ENCODE measurements at places on chromosomes 3 and 15.

DNA sequence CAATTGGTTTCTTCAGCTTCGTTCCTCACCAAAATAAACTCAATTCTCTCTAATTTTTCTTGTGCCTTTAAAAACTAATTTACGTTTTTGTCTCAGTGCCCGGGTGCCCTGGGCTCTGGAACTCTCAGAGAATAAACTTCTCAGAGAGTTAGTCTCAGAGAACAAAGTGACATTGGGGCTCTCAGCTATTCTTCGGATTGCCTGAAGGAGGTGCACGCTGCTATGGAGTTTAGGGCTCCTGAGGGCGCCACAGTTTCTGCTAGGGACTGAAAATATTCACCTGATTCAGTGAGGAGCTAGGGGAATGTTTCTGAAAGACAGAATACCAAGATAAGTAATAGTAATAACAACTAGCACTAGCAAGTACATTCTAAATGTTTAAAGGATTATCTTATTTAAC lies 22.7 kb downstream of the ZIC4 start:
- DNase-seq = no peak

DNA sequence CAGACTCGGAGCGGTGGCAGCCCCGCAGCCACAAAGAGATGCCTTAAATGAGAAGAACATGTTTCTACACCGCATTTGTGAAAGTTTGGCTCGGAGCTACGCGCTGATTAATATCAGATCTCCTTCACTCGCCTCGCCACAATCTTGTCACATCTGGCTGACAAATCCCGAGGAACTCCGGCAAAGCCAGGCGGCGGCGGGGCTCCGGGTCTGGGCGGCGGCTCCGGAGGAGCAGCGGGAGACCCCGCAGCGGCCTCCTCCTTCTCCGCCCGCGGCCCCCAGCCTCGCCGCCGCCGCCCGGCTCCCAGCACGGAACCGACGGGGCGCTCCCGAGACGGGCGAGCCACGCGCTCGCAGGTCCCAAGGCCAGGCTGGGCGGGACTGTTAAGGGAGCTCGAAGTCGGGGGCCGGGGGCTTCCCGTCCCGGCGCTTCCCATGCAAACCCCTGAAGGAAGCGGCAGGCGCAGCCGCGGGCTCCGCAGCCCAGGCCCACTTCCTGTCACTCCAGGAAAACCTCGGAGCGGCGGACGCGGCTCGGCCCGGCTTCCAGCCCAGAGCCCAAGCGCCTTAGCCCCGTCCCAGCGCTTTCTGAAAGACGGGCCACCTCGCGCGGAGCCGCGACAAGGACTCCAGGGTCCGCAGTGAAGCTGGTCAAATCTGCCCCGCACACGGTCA lies 1.2 kb downstream of the BNC1 start:
- no peak for DNase-seq

GRCh38 chr3:87706176-87706575 lies 352.6 kb downstream of the CGGBP1 start:
- peak; percentile 64 for DNase-seq

- DNase-seq = no peak
These were observed 29.6 kb downstream of the ONECUT1 start for GRCh38 chr15:52760562-52760961.

DNA sequence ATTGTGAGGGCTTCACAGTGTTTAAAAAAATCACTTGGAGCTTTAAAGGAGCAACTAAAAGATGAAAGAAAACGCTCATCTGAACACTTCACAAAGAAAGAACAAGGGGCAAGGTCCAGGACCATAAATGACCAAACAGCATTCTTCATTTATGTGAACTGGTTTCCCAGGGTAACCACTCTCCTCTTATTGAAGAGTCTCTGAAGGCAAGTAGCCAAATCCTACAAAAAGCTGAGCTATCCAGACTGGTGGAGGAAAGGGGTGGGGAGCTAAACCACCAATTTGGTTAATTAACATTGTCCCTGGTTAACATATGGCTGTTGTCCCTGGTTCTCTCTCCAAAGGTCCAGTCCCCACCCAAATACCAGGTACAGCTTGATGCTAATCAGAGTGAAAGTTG lies 58.1 kb downstream of the OSBPL10 start:
- DNase-seq = no peak

GRCh38 chr3:89908711-89909213 lies 801.3 kb downstream of the EPHA3 start:
- DNase-seq = no peak

DNA sequence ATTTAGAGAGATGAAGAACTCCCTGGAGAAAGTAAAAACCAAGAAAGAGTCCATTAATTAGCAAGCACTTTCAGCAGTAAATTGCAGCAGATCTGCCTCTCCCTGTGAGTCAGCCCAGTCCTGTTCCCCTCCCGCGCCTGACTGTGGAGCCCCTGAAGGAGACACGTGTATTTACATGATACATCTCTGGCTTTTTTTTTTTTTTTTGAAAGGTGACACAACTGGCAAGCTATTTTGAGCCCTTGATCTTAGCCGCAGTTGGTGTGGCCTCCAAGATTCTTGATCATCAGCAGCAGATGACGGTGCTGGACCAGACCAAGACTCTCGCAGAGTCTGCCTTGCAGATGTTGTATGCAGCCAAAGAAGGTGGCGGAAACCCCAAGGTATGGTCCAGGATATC lies 271.8 kb upstream of the TPM1 start:
- DNase-seq = no peak

DNA sequence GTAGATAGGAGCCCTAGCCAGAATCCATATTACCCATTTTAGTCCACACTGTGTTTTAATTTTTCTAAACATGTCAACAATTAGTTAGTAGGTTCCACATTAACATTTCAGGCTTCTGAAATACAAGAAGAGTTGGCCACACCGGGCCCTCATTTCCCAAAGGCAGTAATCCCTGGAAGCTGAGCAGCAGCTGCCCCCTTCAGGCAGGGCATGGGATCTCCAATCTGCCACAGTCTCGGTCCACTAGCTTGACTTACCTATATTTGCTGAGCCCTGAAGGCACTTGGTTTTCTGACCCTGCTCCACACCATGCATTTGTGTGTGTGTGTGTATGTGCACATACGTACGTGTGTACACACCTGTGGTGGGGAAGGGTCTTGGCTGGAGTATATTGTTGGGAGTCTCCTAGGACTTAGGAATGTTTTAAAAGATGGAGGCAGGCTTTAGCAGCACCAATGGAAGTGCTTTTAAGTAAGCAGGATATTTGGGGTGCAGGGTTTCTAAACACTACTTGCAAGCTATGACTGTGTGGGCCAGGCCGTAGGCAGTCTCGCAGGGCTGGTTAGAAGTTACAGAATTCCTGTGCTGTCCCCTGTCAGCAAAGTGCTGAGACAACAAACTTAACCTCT lies 71.2 kb upstream of the SOX14 start:
- DNase-seq = peak; percentile 17

DNA sequence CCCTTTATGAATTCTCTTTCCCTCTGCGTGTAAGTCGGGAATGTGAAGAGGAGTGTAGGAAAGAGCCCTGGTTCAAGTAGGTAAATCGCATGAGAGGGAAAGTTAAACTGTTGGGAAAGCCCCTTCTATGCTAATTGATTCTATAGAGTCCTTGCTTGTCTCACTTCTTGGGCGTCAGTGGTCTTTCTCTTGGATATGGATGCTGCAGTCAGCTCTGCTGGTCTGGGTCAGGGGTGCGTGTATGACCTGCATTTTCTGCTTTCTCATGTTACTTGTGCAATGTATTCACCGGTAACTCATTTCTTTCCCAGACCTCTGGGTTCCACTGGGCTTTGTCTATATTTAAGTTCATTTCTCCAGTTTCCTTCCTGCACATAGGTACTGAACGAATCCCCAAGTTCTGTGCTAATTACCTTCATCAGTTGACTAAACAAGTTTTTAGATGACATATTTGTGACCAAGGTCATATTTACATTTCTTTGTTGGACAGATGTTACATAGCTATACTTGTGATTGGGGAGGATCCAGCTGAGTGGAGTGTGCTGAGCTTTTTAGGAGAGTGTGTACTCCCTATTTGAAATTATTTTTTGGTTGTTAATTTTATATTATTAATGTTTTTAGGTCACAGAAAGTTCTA lies 1.4 kb downstream of the SETD5 start:
- DNase-seq = peak; percentile 55

- no peak for DNase-seq
These were observed 67.3 kb downstream of the HMCES start for GRCh38 chr3:129345971-129346370.

DNA sequence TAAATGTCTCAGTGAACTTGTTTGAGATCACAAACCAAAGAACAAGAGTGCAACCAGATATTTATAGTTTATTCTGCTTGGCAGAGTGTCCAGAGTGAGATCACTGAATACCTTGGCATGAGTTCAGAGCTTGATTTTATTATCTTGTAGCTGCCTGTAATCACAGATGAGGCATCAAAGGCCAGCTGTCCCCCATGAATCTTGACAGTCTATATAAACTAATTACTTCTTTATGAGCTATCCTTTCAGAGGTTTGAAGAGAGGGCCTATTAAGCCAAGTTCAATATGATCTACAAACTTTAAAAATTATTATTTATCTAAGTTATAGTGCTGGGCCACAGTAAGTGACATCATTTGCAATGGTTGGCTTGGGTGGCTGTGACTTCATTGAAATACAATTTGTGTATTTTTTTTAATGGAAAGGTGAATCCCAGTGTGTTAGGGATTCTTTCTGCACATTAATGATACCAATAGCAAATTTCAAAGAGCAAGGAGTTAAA lies 251.5 kb downstream of the CLSTN2 start:
- DNase-seq = no peak

DNA sequence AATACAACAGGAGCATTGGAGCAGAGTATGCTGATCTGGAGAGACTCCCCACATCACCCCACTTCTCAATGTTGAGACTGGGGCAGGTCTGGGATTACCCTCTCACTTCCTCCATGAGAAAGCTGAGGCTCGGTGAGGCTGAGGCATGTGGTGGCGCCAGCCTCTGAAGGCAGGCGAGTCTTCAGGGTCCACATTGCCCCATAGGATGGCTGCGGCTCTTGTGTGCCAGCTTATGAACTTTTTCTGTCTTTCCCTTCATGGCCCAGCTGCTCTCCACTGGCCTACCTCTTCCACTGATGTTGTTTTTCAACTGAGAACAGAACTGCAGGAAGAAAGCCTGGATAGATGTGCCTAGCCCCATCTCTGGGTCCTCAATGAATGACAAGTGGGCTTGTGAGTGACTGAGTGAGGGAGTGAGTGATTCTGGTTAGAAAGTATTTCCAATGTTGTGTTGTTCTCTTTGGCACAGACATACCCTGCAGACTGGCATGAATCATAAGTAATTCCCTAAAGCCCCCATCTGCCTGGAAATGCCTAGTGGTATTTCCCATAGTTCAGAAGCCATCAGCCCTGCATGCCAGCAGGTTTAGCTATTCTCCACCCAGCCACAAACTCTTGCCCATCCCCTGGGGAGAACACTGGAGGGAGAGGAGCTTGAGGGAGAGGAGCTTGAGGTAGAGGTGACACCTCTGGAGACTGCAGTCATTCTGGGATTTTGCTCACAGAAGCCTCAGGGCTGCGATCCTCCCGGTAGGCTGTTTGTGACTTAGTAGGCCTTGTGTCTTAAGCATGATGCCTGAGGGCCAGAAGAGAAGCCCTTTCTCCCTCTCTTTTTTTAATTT lies 56.9 kb downstream of the AMOTL2 start:
- DNase-seq = peak; percentile 44

DNA sequence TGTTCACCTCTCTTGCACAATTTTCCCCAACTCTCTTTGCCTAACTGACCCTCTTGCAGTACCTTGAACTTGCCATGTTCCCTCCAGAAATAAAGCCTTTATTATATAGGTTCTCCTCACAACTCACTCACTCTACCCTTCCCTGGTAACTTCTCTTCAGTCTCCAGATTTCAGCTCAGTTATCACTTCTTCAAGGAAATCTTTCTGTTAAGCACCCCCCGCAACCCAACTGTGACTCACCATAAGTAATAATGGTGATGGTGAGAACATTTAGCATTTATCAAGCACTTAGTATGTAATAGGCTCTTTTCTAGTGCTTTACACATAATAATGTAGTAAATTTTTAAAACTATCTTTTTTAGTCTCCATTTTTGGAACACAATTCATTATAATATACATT lies 8.1 kb upstream of the OR5K1 start:
- DNase-seq = no peak

DNA sequence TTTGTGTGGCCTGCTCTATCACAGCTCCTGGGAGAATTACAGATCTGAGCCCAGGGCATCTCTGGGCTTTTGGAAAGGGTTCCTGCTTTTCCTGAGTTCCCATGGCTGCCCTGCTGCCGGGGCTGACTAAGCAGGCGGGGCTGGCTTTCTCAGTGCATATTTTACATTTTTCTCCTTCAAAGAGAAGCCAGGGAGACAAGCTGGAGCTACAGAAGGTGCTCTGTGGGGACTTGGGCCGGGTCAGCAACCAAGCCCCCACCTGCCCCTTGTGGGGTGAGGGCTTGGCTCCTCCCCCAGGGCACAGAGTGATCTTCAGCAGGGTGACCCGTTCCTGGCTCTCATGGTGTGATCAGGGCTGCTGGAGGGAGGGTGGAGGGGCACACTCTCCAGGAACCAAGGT lies 17.4 kb downstream of the ABTB1 start:
- DNase-seq = no peak

GRCh38 chr15:97140216-97140615 lies 809.7 kb downstream of the NR2F2 start:
- DNase-seq = no peak

DNA sequence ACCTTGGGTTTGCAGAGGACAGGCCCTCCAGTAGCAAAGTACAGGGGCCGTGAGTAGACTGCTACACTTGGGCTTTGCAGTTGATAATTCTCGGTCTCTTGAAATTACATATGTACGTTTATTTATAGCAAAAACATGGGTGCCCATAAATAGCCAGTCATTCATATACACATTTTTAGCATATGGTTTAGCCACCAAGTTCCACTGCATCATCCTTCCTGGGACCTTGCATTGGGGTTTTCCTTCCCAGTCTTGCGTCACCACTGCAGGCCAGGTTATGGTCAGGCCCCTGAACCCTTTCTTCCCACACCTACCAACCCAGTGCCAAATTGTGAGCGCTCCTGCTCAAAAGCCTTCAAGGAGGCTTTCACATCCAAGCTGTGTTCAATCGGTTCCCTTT lies 12.7 kb downstream of the KLHL25 start:
- no peak for DNase-seq

GRCh38 chr15:79094611-79095021 lies 4.0 kb upstream of the RASGRF1 start:
- DNase-seq = no peak

DNA sequence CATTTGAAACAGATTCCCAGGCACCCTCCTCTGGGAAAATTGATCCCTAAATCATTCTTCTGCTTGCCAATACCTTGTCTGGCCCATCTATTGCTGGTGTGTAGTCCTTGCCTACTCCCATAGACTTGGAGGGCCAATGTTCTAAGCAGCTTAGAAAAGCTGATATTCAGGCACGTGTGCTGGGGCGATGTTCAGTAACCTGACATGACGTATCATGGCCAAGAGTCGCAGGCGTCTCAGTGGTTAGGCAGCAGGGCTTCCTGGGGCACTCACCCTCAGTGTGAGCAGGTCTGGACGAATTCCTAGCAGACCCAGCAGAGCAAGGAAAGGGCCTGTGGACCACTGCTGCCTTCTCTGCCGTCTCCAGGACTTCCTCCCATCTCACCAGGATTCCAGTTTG lies 21.6 kb downstream of the EPHB1 start:
- DNase-seq = no peak

- no peak for DNase-seq
These were observed 24.1 kb downstream of the ZNF80 start for GRCh38 chr3:114213292-114213626.

Measured in suppressor macrophage treated with lipopolysaccharide for 1 hour (primary cell).